ENCODE measurements at places on chromosomes 12 and 14.

DNA sequence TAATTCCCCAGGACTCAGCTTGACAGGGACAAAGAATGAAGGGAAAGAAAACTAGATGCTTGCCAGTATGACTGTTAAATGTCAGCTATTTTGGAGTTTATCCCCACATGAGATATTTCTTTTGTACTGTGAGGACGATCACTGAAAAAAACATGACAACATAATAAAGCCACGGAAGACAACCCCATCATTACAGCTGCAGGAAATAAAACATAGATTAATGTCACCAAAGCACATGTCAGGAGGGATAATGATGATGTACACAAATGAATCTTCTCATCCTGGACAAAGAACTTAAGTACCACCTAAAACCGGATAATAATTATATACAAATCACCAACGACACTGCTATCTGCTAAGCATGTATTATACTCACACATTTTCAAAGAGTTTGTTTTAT, 84.6 kb upstream of the GRIP1 start:
- no peak for DNase-seq

DNA sequence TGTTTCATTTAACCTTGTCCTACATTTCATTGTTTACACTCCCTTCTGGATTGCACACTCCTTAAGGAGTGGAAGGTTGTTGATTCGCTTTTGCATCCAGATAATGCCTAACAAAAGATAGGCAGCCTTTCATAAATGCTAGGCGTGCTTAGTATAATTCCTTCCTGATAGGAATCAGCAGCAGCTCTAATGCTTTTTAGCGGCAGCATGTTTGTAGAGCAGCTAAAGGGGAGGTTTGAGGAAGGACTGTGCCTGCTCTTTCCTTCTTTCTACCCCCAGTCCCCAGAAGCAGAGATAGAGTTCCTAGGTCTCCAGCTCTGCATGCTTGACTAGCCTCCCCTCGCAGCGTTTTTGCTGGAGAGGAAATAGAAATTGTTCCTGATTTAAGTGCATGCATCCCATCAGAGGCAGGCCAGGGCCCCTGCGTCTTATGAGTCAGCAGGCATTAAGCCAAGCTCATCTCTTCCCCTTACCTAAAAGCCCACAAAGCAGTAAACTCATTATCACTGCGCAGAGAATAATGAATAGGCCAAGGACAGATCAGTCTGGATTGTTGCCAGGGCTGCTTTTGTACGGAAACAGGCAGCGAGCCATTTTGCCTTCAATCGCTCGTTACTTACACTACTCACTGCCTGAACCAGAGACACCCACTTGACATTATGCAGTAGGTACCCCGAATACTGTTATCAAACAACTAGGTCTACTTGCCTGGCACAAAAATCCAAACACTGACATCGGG, 14.0 kb upstream of the TBPL2 start:
- no peak for DNase-seq

GRCh38 chr12:24025153-24025798, 75.8 kb upstream of the SOX5 start:
- DNase-seq: no peak

DNA sequence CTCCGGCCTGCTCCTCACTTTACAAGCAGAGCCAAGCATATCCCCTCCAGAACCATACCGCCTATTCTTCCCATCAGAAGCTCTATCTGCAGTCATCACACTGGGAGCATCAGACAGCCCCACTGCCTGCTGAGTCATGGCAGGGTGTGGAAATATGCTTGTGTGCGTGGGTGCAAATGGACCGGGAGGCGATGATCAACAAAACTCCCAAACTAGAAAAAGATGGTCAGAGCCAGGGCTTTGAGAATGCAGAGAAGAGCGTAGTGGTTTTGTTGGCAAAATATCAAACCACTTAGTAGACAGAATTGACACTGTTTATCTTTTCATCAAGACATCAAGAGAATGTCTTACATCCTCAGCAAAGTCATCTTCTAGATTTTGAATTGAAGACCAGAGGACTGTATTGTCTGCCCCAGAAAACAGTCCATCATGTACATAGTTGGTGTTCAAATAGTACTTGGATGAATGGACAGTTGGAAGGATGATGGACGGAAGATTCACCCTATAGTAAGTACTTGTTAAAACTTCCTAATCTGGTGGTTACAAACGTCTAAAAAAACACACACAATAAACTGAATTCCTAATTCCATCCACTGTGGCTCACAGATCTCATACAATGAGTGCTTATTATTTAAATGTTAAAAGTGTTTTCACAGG, 54.9 kb downstream of the VWF start:
- no peak for DNase-seq

GRCh38 chr14:63174760-63175191, 29.5 kb upstream of the RHOJ start:
- DNase-seq: no peak

GRCh38 chr14:44027397-44027796, 479.7 kb downstream of the FSCB start:
- DNase-seq: no peak

GRCh38 chr12:11812241-11812585, 162.7 kb downstream of the ETV6 start:
- DNase-seq: no peak

- DNase-seq: no peak
These were observed 841.1 kb downstream of the TMTC2 start for GRCh38 chr12:83527810-83528209.

GRCh38 chr14:88321692-88322503, 1.2 kb downstream of the KCNK10 start:
- no peak for DNase-seq

- DNase-seq: no peak
These were observed 98.9 kb upstream of the PLEKHG7 start for GRCh38 chr12:92603741-92604432.

- no peak for DNase-seq
These were observed 134.2 kb downstream of the HMGA2 start for GRCh38 chr12:65958456-65958855.

DNA sequence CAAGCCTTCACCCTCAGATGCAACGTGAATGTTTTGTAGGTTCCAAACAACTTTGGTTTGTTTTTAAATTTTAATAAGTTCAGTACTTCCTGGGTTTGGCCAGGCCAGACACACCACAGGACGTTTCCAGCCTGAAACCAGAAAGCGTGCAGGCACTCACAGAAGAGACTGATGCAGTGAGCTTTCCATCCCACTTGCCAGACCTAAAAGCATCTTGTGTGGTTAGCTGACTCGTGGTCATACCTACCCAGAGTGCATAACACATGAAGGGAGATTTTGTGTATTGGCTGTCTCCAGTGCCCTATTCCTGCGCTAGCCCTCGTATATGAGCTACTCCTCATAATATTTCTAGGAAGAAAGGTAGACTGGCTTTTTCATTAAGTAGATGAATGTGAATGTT, 297.3 kb upstream of the FAR2 start:
- no peak for DNase-seq

GRCh38 chr14:59787045-59787674, 83.4 kb downstream of the RTN1 start:
- no peak for DNase-seq

GRCh38 chr12:105706321-105706972, 376.0 kb downstream of the C12orf75 start:
- no peak for DNase-seq

- no peak for DNase-seq
These were observed 141.5 kb downstream of the CAND1 start for GRCh38 chr12:67410667-67411067.

- no peak for DNase-seq
These were observed 291.3 kb downstream of the NPAS3 start for GRCh38 chr14:33230021-33230420.

- no peak for DNase-seq
These were observed 5.2 kb upstream of the PRKAG1 start for GRCh38 chr12:49023812-49024211.

DNA sequence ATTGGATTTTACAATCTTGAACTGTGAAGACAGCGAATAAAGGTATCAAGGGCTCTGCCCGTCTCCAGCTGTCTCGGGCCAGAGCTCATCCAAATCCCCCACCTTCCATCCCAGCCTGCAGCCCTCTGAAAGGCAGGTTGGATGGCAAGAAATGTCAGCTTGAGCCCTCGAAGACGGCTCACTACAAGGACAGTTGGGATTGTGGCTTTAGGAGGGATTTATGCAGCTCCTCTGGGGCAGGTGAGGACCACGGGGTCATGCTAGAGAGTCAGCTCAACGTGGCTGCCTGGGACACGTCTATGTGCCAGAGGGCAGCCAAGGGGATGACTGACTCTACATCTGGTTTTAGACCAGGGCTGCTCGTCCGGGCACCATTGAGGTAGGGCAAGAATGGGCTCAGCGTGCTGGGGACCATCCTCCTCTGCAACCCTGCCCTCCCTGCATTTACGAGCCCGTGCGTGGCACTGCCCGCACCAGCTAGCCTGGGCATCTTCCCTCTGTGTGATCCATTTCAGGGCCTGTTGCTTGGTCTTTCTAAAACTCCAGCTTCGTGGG, 16.2 kb downstream of the MVK start:
- no peak for DNase-seq

DNA sequence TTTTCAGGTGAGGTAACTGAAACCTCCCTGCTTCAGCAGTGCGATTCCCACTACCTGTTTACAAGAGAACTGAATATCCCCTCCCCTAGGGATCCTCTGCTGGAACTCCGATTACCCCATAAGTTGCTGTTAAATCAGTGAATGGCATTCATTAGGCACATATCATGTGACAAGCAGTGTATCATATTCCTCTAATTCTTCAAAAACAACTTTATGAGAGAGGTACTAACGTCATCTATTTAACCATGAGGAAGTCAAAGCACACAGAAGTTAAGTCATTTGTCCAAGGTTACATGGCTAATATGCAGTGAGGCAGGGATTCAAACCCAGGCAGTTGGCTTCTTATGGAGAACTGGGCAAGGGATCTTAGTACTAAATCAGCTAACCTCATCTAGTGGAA, 43.9 kb upstream of the PCED1B start:
- DNase-seq: no peak

DNA sequence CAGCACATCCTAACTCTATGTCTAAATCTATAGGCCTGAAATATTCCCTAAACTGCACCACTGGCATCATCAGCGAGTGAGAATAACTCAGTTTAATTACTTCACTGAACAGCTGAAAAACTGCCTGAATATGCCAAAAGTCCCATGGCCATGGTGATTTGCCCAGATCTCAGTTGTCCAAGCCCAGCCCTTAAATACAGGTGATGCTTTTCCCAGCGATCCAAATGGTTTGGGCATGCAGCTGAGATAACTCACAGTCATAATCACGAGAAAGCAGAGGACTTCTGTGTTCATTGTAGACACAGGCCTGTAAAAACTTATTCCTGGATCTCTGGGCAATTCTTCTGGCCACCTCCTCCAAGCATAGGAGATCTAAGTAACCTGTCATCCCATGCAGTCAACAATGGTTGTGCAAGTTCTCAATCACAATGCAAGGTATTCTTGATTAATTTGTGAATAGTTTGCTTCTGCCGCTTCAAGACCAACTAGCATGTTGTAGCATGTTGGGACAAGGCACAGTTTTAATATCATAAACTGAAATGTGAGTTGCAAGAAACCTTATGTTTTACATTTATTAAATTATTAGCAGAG, 40.5 kb downstream of the DUSP6 start:
- DNase-seq: no peak

DNA sequence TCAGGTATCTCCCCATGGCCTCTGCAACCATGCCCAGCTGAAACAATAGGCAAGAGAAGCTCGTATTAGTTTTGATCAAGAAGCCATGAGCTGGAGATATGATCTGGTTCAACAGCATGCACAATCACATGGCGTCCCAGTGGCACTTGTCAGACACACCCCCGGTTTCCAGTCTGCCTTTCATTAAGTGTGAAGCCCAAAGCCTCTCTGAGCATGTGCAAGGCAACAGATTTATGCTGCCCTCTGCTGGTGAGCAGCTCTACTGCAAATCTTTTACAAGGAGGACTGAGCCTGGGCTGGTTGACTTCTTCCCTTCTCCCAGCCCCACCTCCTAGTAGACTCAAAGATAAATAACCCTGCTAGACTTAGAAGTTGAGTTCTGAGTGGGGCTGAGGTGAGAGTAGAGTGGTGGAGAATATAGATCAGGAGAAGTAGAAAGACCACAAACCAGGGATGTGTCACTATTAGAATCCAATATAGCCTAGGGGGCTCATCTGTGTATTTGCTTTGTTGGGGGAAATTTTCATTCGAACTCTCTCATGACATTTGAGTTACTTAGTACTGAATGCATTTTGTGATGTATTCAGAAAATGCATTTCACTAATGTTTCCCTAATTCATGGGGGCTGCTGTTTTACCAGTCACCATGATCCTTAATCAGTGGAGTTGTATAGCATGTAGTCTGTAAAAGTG, 53.7 kb upstream of the MBIP start:
- peak; percentile 35 for DNase-seq

- DNase-seq: no peak
These were observed 80.1 kb upstream of the IFNG-AS1 start for GRCh38 chr12:67909091-67909531.

GRCh38 chr12:6358881-6359280, 16.5 kb downstream of the SCNN1A start:
- no peak for DNase-seq

DNA sequence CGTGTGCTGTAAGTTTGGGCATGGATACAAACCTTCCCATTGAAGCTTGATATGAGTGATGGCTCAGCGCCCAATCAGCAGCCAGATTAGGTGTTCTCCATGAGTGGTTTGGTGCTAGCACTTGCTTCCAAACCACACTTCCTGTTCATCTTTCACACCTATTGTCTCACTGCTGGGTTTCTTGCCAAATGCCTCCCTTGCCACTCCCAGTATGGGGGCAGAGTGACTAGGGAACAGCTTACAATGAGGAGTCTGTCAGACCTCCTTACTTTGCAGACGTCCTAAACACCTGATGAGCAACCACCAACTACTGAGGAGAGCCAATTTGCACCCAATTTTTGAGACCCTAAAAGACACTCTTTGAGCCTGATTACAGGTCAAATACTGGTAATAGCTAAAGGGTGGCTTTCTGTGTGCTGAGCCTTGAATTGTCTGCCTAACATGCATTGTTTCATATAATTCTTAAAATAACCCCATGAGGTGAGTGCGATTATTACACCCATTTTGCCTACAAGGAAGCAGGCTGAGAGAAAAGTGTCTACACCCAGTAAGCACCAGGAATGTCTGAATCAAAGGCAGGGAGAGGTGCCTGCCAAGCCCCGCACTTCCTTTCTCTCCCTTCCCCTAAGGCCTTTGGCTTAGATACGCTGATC, 48.4 kb upstream of the FOS start:
- DNase-seq: no peak

- no peak for DNase-seq
These were observed 50.0 kb downstream of the SH2B3 start for GRCh38 chr12:111455448-111456320.

DNA sequence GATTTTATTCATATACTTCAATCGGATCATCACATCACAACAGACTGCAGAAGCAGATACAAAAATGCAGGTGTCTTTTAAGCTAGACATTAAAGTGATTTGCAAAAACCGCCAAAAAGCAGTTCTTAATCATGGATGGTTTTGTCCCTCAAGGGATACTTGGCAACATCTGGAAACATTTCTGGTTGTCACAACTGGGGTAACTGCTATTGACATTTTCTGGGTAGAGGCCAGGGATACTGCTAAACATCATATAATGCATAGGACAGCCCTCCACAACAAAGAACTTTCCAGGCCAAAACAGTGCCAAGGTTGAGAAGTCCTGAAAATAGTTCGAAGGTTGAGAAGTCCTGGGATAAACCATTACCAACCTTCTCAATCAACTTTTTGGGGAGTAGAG, 101.8 kb upstream of the BBS10 start:
- no peak for DNase-seq

GRCh38 chr14:77045238-77046162, 17.0 kb upstream of the IRF2BPL start:
- no peak for DNase-seq

GRCh38 chr12:40261937-40262336, 37.1 kb downstream of the LRRK2 start:
- peak; percentile 5 for DNase-seq
